ENCODE measurements at places on chromosomes 4 and X.

DNA sequence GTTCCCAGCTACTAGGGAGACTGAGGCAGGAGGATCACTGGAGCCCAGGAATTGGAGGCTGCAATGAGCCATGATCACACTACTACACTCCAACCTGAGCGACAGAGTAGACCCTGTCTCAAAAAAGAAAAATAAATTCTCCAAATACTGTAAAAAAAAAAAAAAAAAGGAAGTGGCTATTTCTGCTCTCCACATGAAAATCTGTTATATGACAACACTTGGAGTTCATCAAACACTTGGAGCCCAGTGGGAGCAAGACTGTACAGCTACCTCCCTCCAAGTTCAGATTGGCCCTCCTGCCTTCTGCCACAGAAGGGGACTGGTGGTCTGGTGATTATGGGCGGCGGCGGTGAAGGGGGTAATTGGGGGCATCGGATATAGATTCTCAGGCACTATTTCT is 9.0 kb upstream of the CLDN34 start:
- DNase-seq: no peak

DNA sequence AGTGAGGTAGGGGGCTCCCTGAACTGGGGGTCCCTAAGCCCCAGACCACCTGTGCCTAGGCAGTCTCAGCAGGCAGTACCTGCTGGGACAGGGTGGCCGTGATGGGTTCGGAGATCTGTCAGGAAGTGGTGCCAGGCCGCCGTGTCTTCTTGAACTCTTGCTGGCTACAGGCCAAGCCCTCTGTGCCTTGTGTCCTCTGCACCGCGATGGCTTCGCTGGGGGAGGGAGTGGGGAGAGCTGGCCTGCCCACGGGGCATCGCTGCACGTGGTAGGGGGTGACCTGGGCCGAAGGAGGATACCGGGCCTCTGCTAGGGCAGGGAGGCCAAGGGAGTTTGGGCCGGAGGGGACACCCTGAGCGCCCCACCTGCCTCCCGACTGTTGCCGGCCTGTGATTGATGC is 96.7 kb upstream of the NKX1-1 start:
- DNase-seq: no peak

- no peak for DNase-seq
Measured at GRCh38 chrX:17328837-17329236, 46.2 kb upstream of the NHS start.

GRCh38 chr4:76470064-76470463 is 35.0 kb downstream of the SHROOM3 start:
- no peak for DNase-seq

DNA sequence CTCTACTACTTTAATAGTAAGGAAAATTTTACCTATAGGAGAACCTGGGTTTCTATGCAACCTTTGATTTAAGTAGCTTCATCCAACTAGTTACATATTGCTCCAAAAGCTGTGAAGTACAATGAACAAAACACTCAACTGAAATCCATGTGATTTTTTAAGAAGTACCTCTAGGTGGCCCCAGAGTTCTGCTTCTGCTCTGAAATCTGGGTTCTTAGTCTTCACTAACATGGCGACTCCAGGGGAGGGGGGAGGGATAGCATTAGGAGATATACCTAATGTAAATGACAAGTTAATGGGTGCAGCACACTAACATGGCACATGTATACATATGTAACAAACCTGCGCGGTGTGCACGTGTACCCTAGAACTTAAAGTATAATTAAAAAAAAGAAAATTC is 73.4 kb upstream of the MAGEB2 start:
- DNase-seq: no peak

- no peak for DNase-seq
Measured at GRCh38 chr4:162715401-162715800, 451.3 kb downstream of the NAF1 start.

DNA sequence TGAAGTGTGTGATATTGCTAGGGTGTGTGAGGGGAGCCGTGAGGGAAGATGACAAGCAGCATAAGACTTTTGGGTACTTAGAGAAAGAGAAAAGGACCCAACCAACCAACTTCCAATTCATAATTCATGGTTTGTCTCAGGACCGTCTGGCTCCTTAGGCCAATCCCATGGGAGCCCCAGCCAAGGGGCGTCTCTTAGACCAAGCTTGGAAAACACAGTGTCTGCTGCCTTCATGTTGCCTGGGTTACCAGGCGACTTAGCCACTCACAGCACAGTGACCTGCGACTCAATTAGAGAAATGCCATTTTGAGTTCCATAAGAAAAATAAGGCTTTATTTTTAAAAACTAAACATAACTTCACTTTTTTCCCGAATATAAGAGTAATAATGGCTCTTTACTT is 32.7 kb downstream of the BST1 start:
- no peak for DNase-seq

- DNase-seq: no peak
Measured at GRCh38 chr4:92368653-92369052, 64.9 kb downstream of the GRID2 start.

- no peak for DNase-seq
Measured at GRCh38 chrX:6383917-6384316, 151.0 kb downstream of the VCX3A start.

GRCh38 chr4:43337707-43338106 is 445.2 kb downstream of the GRXCR1 start:
- DNase-seq: no peak

GRCh38 chrX:153498453-153498852 is 3.7 kb downstream of the BGN start:
- DNase-seq: no peak

- no peak for DNase-seq
Measured at GRCh38 chrX:10495677-10496076, 124.7 kb downstream of the MID1 start.

GRCh38 chrX:119229253-119229615 is 6.9 kb upstream of the PGRMC1 start:
- no peak for DNase-seq

GRCh38 chr4:165828928-165829327 is 44.1 kb upstream of the TLL1 start:
- no peak for DNase-seq

DNA sequence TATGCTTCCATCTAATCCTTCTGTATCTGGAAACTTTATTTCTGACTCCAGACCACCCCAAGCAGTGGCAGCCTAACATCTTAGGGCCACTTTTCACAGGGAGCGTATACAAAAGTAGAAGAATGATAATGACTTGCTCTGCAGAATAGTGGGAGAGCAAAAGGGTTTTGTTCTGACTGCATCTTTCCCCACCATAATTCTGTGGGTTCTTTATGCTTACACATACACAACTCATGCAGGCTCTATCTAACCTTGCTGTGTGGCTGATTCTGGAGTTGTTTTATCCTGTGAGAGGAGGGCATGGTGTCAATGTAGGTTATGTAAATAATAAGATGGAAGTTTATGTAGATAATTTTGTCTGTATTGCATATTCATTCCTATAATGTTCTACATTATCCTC is 42.4 kb upstream of the NDNF start:
- no peak for DNase-seq

GRCh38 chr4:94507708-94508107 is 56.0 kb downstream of the PDLIM5 start:
- no peak for DNase-seq

GRCh38 chr4:150010525-150011126 is 67.6 kb upstream of the DCLK2 start:
- no peak for DNase-seq

DNA sequence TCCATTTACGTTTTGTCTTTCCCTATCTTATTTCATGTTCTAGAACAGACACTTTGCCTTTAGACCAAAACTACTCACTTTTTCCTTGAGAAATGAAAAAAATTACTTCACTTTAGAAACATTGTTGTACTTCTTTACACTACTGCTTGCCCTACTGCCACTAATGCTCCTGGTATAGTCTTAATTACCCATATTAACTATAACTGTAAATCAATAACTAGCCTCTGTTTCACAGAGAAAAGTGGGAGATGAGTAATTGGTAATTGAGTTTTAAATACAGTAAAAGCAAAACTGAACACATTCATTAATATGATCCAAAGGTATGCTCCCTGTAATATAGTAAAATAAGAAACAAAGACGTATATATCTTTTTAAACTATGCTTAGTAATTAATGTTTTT is 111.1 kb upstream of the JADE1 start:
- no peak for DNase-seq

DNA sequence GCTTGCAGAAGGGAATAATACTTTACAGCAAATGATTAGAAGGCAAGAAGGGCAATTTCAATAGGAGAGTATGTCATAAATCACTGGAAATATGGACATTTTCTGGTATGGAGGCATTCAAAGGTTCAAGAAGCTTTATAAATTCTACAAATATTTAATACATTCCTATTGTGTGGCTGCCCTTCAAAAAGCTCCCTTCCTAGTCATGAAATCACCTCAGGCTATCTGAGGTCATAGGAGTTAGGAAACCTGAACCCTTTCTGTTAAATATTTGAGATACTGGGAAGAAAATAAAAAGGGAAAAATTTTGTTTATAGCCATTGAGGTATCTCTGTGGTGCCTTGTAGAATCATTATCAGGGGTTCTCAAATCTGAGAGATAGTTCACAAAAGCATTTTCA is 316.8 kb upstream of the EMCN start:
- no peak for DNase-seq

DNA sequence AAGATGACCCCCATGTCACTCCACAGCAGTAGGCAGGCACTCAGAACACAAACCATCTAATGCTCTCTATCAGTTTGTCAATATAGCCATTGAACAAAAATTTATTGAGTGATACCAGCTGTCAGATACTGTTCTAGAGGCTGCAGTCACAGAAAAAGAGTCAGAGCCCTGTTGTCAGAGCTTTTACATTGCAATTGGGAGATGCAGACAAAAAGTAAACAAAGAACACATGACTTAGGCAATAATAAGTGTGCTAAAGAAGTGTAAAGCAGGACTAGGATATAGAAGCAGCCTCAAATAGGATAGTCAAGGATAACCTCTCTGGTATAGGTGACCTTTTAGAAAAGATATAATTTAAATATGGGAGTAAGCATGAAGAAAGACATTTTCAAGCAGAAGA is 8.9 kb downstream of the HTN1 start:
- no peak for DNase-seq

DNA sequence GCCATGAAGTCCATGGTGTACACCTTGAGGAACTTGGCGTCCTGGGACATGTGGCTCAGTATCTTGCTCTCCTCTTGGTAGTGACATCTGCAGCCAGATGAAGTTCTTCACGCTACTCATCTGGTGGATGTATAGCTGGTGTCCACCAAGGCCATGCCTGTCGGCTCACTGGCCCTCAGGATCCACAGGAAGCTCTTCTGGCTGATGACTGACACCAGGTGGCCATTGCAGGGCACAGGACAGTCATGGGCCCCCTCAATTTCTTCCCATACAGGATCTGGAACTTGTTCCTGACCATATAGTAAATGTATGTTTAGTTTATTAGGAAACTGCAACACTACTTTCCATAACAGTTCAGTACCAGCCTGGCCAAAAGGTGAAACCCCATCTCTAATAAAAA is 10.3 kb upstream of the CLCN5 start:
- DNase-seq: no peak

GRCh38 chr4:38634047-38634759 is 29.8 kb upstream of the KLF3 start:
- DNase-seq: no peak

- no peak for DNase-seq
Measured at GRCh38 chr4:169110633-169111032, 100.6 kb upstream of the CBR4 start.

GRCh38 chr4:70556856-70557255 is 35.2 kb upstream of the AMBN start:
- no peak for DNase-seq

DNA sequence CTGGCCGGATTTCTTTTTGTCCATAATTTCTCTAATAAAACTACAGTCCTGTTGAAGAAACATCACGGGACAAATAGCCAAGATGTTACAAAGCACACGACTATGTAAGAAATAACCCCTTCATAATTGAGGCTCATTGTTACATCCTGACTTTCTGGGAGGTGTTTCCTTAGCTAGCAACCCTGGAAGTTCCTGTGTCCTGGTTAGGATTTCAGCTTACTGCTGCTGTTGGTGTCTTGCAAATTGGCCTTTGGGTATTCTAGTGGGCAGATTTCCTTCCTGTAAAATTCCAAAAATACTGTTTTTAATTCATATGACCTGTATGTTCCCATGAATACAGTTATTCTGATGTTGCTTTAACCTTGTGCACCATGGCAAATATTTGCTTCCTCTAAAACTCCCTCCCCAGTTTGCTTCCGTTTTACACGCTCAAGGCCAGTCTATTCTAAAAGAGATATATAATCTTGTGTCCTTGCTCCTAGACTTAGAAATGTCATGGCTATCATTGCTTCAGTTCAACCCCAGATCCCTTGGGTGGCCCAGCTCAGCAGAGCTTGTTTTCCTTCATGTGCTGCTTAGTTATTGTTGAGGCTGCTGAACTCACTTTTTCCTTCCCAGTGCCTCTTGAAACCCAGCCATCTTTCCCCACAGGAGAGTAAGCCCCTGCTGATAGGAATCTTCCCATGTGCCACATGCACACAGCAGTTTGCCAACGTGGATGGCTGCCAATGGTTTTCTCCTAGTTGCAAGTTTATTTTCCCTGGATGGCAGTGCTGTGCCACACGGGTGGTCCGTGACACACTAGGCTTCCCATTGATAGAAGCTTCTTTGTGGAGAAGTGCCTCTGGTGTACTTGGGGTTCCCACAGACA is 75.8 kb downstream of the TSPAN7 start:
- no peak for DNase-seq

DNA sequence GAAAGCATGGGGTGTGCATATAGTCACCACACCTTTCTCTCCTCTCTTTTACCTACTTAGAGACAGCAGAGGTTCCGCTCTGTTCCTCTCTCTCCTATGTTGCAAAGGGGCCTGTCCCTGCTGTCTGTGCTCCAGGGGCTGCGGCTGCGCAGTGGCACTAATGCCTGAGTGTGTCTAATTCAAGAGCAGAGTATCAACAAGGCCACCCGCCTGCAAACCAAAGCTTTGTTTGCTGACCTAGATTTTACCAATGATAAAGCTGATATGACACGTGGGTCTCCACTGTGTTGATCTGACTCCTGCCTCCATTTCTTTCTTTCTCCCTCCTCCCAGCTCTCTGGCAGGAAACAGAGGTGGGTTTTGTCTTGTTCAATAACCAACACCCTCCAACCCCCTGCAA is 74.9 kb downstream of the NSG1 start:
- peak; percentile 13 for DNase-seq

GRCh38 chr4:10226756-10227155 is 110.2 kb upstream of the WDR1 start:
- no peak for DNase-seq

DNA sequence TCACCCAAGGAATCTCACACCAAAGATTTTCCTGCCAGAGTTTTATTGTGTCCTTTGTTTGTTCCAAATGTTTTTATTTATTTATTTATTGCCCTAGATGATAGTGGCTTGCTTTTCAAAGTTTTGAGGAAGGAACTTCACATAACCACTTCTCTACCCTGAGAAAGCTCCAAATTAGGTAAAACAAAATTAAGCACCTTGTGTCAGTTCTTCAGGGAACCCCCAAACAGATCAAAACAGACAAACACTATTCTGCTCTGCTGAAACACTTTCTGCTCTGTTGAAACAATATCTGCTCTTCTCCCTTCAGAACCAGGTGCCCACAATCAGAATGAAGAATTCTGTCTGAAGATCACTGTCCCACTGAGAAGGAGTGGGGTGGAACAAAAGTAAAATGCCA is 16.5 kb upstream of the CYBB start:
- DNase-seq: no peak

Measured in stimulated activated CD4-positive, alpha-beta T cell treated with anti-CD3 and anti-CD28 coated beads, Interleukin-12 subunit alpha, Interleukin-12 subunit beta, amount 100 ng/mL, for 48 hours (primary cell).